Central memory CD4-positive, alpha-beta T cell (primary cell): ENCODE measurements at places on chromosomes 6 and 20.
A peak's percentile ranks its signal among the peaks of the same experiment; 100 is the strongest.

DNA sequence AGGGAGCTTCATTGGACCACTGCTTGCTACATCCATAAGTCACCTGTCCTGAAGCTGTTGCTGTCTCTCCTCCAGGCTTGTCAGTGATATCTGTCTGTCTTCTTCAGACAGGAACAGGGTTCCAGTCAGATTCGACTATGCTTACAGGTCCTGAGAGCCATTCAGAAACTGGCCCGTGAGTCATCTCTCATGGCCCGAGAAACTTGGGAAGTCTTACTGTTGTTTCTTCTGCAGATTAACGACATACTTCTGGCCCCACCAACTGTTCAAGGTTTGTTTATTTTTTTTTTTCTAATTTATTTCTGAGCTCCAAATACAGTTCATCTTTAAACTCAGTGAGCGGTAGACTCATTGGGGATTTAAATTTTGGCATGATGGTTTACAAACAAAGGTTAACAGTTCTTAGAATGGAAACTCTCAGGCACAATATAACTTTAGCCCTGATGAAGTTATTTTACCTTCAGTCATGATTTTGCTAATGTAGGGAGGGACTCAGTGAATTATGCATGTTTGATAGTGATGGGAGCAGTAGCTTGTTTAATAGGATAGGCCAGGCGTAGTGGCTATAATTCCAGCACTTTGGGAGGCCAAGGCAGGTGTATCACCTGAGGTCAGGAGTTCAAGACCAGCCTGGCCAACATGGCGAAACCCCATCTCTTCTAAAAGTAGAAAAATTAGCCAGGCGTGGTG, 24.7 kb downstream of the RALGAPB start:
- DNase-seq: no peak

DNA sequence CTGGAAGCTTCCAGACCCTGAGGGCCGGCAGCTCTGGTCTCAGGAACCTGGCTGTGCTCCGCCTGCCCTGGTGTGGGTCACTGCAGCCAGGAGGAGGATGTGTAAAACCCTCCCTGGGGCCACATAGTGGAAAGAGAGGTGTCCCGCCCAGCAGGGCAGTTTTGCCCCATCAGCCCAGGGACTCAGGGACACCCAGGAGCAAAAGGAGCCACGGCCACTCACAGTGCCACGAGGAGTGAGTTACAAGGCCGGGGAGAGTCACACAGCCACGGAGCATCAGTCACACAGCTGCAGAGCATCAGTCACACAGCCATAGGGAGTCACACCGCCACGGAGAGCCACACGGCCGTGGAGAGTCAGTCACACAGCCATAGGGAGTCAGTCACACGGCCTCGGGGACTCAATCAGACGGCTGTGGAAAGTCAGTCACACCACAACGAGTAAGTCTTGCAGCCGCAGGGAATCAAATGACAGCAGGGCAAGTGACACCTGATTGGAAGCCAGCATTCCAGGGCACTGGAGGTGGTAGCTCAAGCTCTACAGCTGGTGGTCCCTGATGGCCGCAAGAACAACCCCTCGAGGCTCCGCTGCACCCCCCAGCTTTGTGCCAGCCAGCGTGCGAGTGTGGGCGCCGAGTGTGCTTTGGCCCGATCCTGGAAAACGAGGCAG, 60.9 kb downstream of the DLL1 start:
- DNase-seq: no peak

- no peak for DNase-seq
Observed at GRCh38 chr6:15491986-15492269, 170.9 kb downstream of the DTNBP1 start.

DNA sequence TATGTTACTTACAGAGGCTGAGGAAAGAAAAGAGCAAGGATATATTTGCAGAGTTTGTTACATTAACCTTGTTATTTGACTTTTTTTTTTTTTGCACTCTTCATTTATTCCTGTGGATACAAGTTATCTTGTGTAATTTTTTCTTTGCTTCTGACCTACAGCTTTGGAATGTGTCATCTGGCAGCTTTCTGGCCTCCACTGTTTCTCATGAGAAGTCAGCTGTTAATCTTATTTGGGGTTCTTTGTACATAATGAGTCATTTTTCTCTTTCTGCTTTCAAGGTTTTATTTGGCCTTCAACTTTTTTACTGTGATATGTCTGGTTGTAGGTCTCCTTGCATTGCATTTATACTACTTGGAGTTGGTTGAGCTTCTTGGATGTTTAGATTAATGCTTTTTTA, 333.4 kb downstream of the SMOC2 start:
- no peak for DNase-seq

- no peak for DNase-seq
Observed at GRCh38 chr6:166950443-166950821, 5.9 kb downstream of the RNASET2 start.

- DNase-seq: no peak
Observed at GRCh38 chr6:29553268-29554057, 6.1 kb downstream of the UBD start.

GRCh38 chr6:104686550-104687175, 173.1 kb downstream of the HACE1 start:
- no peak for DNase-seq

DNA sequence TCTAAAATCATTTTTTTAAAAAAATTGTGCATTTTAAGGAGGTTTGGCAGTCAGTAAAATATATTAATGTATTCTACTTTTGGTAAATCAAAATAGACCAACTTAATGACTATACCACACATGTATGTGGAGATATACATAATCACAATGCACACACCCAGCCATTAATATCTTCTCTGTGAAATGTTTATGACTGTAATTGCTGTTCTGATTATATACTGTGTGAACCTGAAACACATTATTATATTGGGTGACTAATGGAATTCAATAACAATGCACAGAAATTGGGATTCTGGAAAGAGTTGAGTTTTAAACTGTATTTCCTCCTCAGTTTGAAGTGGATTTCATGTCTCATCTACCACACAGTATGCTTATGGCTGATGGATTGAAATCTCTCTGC, 233.6 kb downstream of the PLCB1 start:
- DNase-seq: no peak

GRCh38 chr6:13511913-13512717, 24.7 kb upstream of the GFOD1 start:
- no peak for DNase-seq

DNA sequence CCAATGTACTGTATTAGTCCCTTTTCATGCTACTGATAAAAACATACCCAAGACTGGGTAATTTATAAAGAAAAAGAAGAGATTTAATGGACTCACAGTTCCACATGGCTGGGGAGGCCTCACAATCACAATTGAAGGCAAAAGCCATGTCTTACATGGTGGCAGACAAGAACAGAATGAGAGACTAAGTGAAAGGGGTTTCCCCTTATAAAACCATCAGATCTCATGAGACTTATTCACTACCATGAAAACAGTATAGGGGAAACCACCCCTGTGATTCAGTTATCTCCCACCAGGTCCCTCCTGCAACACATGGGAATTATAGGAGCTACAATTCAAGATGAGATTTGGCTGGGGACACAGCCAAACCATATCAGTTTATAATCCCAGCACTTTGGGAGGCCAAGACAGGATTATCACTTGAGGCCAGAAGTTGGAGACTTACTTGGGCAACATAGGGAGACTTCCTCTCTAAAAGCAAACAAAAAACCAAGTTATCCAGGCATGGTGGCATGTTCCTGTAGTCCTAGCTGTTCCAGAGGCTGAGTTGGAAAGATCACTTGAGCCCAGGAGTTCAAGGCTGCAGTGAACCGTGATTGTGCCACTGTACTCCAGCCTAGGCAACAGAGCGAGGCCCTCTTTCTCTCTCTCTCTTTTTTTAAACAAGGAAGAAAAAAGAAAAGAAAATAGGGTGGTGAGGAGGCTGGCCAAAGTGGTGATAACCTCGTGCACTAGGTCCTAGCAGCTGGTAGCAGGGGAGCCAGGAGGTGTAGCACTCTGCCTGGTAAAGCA, 22.9 kb upstream of the DDR1 start:
- no peak for DNase-seq

DNA sequence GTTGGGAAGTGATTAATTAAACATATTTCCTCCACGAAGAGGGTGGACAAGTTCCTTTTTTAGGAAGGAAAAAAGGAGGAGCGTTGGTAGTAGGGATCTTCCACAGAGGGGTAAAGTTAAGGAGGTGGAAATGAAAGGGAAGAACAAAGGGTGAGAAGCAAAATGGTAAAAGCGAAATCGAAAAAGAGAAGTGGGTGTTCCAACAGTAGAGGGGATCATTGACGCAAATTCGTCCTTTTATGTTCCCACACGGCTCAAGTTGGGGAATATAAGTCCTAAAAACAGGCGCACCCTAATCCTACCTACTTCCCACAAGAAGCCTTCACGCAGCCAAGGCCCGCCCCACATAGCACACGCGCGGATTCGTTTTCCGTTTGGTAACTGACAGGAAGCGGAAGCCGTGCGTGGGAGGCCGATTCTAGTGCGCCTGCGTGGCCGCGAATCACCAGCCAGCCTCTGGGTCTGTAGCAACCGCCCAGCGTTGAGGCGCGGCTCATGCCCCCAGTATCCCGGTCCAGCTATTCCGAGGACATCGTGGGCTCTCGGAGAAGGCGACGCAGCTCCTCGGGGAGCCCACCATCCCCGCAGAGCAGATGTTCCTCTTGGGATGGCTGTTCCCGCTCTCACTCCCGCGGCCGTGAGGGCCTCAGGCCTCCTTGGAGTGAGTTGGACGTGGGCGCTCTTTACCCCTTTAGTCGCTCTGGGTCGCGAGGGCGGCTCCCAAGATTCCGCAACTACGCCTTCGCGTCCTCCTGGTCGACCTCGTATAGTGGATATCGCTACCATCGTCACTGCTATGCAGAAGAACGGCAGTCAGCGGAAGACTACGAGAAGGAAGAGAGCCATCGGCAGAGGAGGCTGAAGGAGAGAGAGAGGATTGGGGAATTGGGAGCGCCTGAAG, at the start of gene NKAPL:
NKAPL (plus strand) TSS at position 421 of the 901 bp plus-strand sequence; CDS start at position 496, 75 bp downstream.
- DNase-seq: peak; percentile 25

DNA sequence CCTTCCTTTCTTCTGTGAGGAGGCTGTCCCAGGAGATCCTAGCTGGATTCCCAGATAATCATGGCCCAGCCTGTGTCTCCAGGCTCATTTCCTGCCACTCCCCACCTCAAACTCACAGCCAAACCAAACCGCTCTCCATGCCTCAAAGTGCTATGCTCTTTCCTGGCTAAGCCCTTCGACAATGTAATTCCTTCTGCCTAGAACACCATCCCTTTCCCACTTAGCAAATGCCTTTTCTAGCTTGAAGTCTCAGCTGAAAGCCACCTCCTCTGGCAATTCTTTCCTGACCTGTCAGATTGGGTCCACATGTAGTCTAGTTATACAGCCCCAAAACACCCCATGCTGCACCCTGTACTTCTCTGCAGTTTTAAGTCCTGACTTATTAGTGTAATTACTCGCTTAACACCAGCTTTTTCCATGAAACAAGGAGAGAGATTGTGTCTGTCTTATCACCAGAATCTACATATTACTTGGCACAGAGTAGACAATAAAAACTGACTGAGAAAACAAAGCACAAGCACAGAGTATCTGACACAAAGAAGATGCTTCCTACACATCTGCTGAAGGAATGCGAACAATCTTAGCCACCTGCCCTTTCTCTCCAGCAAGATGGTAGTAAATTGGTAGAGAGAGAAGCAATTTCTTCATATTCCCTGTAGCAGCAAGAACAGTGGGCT, 5.4 kb downstream of the TRIM26 start:
- no peak for DNase-seq

DNA sequence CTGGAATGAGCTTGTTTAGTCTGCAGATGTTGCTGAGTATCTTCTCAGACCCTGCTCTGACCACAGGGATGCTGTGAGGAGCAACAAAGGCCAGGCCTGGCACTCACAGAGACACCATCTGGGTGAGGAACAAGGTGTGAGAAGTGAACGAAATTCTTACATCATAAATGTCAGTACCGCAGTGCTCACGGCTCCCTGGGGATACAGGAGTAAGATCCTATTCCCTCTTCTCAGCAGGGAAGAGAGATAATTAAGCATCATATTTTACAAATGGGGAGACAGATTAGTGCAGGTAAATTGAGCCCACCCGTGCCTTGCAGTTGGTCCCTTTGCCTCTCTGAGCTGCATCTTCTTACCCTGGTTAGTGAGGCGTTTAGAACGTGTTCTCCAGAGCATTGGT, 106.2 kb downstream of the DTD1 start:
- no peak for DNase-seq

- no peak for DNase-seq
Observed at GRCh38 chr6:56793938-56794337, 151.2 kb upstream of the DST start.

- no peak for DNase-seq
Observed at GRCh38 chr6:156281266-156281665, 495.9 kb upstream of the ARID1B start.

GRCh38 chr6:96545882-96546281, 17.0 kb upstream of the FHL5 start:
- no peak for DNase-seq

- no peak for DNase-seq
Observed at GRCh38 chr6:74872754-74873476, 332.9 kb downstream of the COL12A1 start.

DNA sequence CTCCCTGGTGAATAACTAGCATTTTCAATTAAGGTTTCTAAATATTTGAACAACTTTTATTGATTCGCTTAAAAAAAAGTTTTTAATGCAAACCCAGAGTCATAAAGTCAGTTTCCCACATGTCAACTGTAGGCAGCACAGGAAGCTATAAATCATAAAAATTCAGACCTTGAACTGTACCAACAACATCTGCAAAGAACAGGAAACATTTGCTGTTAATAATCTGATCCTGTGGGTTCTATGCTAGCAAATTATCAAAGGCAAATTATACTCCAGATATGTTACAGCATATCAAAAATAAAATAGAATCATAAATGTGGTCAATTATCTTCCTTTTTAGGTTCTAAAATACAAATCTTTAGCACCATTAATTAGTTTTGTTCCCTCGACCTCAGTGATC, 16.6 kb upstream of the MAP7 start:
- DNase-seq: no peak

GRCh38 chr6:8325743-8326142, 109.6 kb downstream of the SLC35B3 start:
- DNase-seq: no peak

DNA sequence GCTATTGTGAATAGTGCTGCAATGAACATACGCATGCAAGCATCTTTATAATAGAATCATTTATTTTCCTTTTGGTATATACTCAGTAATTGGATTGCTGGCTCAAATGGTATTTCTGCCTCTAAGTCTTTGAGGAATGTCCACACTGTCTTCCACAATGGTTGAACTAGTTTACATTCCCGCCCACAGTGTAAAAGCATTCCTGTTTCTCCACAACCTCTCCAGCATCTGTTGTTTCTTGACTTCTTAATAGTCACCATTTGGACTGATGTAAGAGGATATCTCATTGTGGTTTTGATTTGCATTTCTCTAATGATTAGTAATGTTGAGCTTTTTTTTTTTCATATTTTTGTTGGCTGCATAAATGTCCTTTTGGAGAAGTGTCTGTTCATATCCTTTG, 208.7 kb downstream of the PHF3 start:
- DNase-seq: no peak
